Amygdala (tissue), 56 donors: ENCODE measurements at places on chromosomes 4 and X.

DNA sequence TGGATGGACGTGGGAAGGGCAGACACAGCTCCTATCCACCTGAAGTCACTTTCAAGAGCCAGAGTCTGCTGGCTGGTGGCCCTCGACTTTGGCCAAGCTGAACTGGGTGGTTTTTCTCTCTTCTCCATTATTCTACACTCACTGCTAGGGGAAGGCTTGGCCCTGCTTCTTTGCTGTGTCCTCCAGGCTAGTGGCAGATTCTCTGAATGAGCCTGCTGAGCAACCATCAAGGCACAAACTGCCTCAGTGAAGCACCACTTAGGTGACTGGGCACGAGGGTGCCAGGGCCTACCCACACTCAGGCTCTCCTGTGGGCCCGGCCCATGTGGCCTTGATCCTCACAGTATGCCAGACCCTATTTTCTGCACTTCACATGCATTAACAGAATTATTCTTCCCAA, 92.0 kb downstream of the PJA1 start:
- no peak for DNase-seq

- DNase-seq, result no peak
These were observed 62.0 kb downstream of the ASMT start for GRCh38 chrX:1676866-1677265.

DNA sequence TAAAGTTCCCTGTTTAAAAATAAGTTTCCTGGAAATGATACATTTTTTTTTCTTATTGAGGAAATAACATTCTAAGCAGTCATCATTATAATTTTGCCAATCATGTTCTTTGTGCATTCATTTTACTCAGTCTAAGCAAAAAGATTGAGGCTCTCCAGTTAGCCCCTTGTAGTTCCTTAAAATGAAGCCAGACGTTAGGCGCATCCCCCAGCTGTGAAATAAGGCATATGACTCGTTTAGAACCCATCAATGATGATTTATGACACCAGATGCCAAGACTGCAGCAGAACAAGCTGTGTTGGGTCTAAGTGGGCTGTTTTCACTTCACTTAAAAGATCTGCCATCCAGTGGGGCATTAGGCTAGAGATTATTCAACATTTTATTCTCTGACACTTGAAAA, 17.0 kb downstream of the PDGFC start:
- DNase-seq, result no peak

GRCh38 chrX:130561930-130562329, 160.1 kb downstream of the RBMX2 start:
- no peak for DNase-seq

- DNase-seq, result no peak
These were observed 36.8 kb upstream of the SPON2 start for GRCh38 chr4:1208970-1209704.

GRCh38 chrX:13126775-13127174, 82.4 kb upstream of the FAM9C start:
- DNase-seq, result no peak

DNA sequence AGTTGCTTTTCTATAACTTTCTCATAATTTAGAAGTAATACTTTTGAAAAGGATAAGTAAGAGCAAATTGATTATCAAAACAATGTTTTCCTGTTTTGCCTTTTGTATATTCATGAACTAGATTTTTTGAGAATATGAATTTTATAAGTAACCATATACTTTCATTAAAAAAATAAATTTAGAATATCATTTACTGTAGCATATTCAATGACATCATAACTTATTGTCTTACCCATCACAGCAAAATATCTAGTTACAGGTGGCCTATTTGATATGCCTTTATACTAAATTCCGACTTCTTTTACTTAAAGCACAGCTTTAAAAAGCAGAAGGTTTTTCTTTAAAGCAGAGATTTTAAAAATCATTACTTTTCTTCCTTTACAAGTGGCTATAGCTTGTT, 20.1 kb downstream of the BLTP1 start:
- DNase-seq, result no peak

DNA sequence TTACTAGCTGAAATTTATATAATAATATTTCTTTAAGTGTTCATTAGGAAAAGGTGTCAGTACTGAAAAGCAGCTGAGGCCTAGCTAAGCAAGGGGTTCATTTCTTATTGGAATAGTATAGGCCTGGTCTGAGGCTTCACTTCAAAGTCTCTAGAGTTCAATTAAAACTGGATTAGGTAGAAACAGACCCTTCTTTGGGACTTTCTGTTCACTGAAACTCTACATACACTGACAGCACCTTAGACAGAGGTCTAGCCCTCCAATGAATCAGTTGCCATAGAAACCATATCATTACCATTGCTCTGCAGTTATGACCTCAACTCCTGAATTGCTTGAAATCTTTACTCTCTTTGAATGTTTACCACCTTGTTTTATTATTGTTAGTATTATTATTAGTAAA, 86.4 kb upstream of the MAB21L2 start:
- no peak for DNase-seq

GRCh38 chr4:71346710-71347109, 7.9 kb downstream of the SLC4A4 start:
- no peak for DNase-seq

DNA sequence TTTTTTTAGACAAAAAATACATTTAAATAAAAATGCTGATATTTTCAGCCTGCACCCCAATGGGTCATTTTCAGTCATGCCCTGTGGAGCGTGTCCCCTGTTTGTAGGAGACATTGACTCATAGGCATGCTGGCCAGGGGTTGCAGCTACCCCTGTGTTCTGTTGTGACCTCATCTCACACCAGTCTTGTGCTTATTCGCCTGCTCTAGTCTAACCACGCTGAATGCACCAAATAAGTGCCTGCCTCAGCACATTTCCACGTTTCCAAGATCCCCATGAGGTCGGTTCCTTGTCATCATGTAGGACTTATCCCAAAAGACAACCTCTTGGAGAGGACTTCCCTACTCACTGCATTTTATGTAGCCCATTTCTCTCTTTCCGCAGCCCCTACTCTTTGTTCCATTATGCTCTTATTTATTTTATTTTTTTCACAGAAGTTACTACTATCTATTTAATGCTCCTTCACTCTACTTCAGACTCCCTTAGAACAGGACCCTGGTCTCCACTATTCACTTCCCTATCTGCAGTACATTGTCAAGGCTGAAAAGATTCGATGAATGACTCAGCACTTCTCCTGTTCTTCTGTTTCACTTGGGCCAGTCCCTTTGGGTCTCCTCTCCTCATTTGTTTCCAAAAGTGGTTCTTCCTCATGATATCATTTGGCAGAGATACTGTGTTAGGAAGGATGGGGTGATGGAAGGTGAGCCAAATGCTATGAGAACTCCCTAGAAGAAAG, 109.7 kb downstream of the MSL3 start:
- DNase-seq, result no peak

DNA sequence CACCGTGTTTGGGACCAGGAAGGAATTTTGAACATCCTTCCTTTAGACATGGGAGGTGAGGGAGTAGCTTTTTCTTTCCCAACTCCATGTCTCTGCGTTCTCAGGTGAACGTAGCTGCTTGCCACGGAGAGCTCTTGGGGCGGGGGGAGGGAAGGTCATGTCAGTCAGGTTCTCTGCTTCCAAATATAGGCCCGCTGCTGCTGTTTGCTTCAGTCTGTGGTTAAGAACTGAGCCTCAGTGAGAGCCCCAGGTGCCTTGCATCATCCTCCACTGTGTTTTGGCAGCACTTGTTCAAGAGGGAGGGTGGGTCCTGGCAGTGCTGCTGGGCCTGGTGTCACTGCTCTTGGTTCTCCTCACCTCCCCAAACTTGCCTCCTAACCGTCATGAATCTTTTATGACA, 46.5 kb downstream of the HADH start:
- DNase-seq, result no peak

GRCh38 chr4:13403326-13403725, 80.8 kb downstream of the RAB28 start:
- DNase-seq, result no peak

DNA sequence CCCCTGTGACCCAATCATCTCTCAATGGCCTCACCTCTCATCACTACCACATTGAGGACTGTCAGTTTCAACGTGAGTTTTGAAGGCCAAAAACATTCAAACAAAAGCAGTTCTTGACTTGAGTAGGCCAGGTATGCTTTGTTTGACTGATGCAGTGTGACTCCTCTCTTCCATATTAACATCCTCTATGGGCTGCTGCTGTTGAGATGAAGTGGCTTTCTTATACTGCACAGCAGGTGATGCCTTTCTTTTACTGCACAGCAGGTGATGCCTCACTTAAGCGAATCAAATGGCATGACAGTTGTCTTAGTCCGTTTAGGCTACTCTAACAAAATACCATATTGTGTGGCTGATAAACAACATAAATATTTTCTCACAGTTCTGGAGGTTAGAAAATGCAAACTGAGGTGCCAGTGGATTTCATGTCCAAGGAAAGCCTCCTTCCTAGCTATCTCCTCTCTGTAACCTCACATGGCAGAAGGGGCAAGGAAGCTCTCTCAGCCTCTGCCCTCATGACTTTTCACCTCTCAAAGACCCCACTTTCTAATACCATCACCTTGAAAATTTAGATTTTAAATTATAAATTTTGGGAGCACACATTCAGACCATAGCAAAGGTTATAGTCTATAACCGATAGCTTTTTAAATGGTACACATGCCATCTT, 2267.9 kb upstream of the AGA start:
- no peak for DNase-seq

- DNase-seq, result no peak
These were observed 375.6 kb downstream of the GBA3 start for GRCh38 chr4:23068287-23068686.

- no peak for DNase-seq
These were observed 14.2 kb downstream of the GRPR start for GRCh38 chrX:16137416-16138107.

DNA sequence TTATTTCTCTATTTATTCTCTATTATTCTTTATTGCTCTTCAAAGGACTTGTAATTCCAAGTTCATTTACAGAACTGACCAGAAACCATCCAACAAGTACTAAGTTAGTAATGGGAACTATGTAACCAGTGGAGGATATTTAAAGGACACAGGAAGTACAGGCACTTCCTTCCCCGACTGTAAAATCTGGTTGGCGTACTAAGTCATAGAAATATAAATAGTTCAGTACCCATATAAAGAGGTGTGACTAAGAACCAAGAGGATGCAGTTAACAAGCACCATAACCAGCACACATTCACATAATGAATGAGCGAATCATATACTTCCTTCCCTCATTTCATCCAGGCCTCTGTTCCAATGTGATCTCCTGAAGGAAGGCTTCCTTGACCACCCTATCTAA, 3.6 kb upstream of the EIF4E start:
- DNase-seq, result no peak

- DNase-seq, result no peak
These were observed 60.4 kb upstream of the IRF2 start for GRCh38 chr4:184534511-184535391.
